NCI-H1694 treated with DMSO at 0.1 percent for 48 hours (cell line): ENCODE measurements at places on chromosomes 3 and 15.

- DNase-seq = no peak
These were observed 111.6 kb downstream of the TIGIT start for GRCh38 chr3:114405202-114405990.

- DNase-seq = no peak
These were observed 6.5 kb downstream of the CHST13 start for GRCh38 chr3:126530171-126531050.

GRCh38 chr15:92502930-92503857 lies 109.5 kb downstream of the ST8SIA2 start:
- DNase-seq = no peak

- no peak for DNase-seq
These were observed 37.6 kb downstream of the TRA2B start for GRCh38 chr3:185900228-185900627.

DNA sequence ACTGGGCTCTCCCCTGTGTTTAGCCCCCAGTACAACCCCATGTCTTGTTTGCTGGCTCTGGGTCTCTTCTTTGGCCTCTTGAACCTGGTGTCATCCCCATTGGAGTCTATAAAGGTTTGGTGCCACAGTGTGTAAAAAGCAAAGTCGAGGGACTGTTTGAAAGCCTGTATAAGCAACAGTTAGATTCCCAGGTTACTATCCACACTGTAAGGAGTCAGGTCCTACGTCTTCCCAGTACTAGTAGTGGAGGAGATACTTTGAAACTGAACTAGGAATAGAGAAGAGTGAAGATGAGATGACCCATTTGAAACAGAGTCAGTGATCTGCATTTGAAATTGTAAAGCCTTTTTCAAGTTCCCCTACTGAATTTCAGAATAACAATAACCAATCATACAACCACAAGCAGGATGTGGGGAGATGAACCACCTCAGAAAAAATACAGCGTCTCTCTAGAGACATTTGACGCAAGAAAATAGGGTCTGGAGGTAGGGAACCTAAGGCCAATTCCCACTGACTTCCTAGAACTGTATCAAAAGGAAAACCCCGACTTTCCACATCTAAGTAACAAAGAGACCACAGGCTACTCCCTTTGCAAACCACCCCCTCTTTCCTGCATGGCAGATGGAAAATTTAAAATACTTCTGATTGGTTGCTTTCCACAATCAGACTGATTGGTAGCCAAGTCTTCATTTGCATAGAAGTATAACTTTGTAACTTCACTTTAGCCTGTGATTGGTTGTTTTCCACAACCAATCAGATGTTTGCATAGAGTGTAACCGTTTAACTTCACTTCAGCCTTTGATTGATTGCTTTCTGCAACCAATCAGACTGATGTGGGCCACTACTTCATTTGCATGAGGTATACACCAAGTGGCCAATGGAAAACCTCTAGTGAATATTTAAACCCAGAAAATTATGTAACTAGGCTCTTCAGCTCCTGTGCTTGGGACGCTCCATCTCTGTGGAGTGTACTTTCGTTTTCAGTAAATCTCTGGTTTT lies 49.9 kb upstream of the NEDD4 start:
- no peak for DNase-seq

- DNase-seq = no peak
These were observed at the start of gene DNAJA4 for GRCh38 chr15:78264304-78265136. TSS of gene DNAJA4 (plus strand) at chr15:78264562. CDS start at chr15:78264764, 202 bp downstream.

GRCh38 chr3:76132154-76132470 lies 346.8 kb upstream of the ZNF717 start:
- DNase-seq = no peak

DNA sequence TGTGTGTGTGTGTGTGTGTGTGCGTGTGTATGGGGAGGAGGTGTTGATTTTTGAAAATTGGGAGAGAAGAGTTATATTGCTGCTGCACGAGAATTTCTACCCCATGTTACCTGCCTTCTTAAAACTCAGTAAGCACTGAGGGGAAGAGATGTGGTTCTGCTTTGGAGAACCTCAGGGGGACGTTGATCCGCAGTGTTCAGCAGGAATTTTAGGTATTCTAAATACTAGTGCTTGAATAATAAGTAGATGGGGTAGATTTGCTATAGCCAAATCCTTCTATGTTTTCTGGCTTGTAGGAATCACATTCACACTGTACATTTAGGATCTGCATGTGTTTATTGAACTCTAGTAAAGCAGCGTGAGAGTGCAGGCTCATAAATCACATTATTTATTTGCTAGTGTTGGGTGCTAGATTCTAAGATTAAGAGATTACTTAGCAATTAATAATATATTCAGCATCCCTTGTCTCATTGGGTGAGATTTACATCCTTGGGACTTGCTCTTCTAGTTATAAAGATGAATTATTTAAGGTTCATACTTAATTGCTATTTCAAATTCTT lies 268.1 kb downstream of the MFSD1 start:
- DNase-seq = no peak

DNA sequence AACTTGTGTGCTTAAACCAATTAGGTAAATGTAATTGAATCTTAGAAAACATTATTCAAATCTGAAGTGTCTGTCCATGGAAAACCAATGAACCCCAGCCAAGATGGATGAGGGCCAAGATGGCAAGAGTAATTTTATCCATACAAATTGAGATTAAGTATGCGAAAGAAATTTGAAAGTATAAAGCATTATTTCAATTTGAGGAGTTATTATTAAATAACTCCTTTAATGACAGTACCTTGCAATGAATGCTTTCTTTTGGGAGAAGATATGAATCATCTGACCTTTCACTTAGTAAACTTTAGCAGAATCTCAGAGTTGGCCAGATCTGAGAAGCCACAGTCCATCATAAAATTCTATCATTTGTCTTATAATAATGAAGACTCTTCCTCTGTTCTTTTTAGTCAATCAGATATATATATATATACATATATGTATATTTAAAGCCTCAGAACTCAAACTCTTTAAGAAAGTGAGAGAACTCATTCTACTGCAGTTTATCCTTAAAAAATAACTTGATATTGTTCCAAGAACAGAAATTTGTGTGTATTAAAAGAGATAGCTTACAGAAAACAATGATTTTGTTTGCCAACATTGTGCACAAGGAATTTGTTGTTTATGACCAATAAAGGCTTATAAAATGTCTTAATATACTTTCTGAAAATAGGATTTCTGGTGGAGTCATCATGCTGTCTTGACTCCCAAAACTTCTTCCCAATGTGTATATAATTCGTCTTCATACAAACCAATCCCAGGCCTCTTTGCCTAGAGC lies 434.8 kb upstream of the THBS1 start:
- DNase-seq = no peak

DNA sequence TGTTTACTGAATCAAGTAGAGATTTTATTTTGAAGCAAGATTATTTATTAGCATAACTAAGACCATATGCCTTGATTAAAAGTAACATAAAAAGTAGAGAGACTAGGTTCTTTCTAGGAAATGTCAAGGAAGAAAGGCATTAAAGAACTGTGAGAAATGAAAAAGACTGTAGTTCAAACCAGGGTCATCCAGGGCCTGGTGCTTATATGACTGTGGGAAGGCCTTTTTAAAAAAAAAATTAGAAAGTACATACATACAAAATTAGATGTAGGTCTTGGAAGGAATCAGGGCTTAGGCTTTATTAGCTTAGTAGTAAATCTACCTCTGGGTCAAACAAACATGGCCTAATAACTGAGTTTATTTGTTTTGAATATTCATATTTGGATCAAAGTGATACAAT lies 173.9 kb upstream of the TBL1XR1 start:
- DNase-seq = no peak
